ENCODE measurements at places on chromosomes 2 and 18.

DNA sequence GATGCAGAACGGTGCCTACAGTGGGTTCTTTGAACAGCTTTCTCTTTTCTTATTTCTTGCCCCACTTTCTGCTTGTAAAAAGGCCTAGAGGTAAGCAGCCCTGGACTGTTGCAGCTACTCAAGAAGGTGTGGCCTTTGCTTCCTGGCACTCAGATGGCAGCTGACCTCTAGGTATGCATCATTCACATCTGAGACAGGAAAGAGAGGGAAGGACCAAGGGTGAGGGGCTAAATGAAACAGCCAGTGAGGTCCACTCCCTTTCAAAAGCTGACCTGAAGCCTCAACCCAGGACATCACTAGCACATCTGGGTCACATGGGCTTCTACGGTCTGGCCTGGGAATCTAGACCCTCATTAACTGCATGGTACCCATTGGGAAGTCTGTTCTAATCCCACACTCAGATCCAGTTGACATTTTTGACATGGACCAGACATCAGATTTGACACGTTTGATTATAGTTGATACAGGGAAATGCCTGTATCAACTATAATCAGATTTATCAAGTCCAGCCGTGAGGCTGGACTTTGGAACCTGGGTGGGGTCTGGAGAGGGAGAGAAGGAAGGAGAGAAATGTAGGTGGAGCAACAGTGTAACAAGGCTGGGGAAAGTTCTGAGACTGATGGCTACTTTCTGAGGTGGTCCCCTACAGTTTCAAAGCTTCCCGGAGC, 60.2 kb downstream of the E2F6 start:
- DNase-seq, result no peak

DNA sequence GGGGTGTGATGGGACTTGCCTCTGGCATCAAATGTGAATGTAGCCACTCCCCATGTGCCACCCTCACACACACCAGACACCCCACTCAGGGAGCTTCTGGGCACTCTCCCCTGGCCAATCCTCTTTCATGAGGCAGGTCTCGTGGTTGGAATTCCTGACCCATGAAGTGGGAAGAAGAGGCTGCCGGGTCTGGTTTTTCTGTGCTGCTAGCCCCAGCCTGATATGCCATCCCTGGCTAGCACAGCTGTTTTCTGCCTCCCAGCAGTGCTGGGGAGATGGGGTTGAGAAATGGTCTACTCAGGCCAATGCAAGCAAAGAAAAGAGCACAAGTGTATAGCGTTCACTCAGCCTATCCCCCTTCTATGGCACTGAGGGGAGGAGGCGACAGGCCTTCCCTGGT, 1.2 kb upstream of the C2orf72 start:
- no peak for DNase-seq

DNA sequence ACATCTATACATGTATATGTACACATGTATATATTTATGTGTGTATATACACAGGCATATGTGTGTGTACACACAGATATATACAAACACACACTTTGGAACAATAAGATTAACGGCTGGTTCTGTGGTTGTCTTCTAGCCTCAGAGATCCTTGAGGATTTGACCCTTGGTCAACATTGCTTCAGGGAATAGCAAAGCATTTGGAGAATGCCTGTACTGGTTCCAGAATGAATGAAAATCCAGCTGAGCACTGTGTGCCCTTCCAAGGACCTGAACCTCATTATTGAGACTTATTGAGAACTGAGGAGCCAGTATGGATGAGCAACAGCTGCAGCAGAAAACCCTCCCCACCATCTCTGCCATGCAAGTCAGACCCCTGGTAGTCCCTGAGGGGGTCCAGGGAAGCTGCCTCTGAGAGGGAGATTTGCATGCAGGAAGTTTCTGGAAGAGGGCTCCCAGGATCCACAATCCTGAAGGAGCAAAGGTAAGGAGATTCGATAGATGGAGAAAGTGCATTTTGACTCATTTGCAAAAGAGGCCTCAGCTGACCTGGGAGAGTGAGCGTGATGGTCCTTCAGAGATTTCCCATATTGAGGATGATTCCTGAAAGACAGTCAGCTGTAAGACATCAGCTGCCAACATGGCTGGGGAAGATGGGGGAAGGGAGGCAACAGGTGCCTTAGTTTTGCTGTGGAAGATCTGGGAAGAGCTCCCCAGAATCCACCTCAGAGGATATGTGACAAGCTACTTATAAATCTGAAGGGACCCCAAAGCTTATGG, 166.6 kb upstream of the NCKAP5 start:
- DNase-seq, result no peak

- DNase-seq, result no peak
Observed at GRCh38 chr2:102253140-102253752, 58.1 kb upstream of the IL1RL1 start.
